ENCODE measurements at places on chromosomes 5 and 9.

- DNase-seq: no peak
Observed at GRCh38 chr9:110128664-110129329, 79.2 kb downstream of the C9orf152 start.

DNA sequence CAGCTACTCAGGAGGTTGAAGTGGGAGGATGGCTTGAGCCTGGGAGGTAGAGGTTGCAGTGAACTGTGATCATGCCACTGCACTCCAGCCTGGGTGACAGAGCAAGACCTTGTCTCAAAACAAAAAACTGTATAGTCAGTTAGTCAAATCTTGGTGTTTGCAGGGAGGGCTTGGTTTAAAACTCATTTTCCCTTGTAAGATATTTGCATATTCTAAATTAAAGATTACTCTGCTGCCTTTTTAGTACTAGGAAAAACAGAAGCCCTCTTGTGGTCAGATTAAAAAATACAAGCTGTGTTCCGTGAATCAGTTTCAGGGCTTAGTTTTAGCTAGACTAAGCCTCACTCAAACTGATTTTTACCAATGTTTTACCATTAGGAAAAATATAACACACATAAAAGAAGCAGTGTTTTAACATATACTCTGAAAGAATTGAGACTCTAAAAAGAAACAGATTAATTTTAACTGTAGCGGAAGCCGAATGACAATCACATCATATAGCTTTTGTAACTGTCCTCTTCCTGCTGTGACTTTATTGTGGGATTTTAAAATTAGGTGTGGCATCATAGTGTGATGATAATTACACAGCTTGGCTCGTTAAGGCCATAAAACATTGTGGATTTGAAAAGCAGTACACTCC lies 84.9 kb upstream of the BASP1 start:
- DNase-seq: no peak

DNA sequence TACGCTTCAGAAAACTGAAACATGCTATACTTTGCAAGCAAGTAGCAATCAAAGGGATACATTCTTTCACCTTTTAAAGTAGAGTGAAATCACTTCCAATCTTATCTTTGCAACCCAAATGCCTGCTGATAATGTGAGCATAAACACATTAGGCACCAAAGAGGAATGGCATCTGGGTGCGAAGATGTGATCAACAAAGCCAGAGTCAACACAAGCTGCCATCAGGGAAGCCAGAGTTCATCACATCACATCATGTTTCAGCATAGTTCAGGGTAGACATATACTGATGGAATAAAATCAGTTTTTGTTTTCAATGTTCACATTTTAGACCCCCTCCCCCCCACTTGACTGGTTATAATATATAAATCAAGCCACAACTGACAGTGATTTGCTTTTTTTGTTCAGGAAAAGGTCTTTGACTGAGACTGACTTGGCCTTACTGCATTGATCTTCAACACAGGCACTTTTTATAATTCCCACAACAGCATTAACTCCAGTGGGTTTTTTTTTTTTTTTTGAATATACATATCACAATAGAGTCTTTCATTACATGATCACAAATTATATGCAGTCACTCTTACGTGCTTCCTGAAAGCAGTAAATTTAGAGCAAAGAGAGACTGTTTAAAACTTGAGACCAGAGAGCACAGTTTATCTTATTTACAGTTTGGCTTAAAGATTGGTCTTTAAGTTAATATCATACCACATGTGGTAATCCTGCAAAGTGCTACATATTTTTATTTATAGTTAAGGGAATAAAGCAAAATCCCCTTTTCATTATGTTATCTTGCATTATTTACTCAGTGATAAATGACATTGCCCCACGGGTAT lies 20.3 kb downstream of the AOPEP start:
- no peak for DNase-seq

GRCh38 chr5:31161781-31162181 lies 31.7 kb upstream of the CDH6 start:
- DNase-seq: no peak
